Coronary artery (tissue), 2 donors: ENCODE measurements at places on chromosomes 1 and 21.
A peak's percentile ranks its signal among the peaks of the same experiment; 100 is the strongest.

DNA sequence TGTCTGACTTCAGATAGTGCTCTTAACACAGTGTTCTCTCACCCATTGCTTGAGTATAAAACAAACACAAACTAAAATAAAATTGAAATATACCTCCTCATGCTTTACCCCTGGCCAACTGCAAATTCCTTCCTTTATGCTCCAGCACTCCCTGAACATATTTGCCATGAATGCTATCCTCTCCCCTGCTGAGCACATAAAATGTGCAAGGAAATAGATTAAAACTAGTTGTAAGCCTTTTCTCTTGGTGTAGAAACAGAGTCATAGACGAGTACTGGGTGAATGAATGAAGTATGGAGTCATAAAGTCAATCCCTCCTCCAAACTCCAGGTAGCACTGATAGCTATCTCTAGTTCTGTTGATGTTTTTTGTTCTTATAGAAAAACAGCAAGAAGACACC lies 2.6 kb downstream of the GPR161 start:
- DNase-seq, result no peak

DNA sequence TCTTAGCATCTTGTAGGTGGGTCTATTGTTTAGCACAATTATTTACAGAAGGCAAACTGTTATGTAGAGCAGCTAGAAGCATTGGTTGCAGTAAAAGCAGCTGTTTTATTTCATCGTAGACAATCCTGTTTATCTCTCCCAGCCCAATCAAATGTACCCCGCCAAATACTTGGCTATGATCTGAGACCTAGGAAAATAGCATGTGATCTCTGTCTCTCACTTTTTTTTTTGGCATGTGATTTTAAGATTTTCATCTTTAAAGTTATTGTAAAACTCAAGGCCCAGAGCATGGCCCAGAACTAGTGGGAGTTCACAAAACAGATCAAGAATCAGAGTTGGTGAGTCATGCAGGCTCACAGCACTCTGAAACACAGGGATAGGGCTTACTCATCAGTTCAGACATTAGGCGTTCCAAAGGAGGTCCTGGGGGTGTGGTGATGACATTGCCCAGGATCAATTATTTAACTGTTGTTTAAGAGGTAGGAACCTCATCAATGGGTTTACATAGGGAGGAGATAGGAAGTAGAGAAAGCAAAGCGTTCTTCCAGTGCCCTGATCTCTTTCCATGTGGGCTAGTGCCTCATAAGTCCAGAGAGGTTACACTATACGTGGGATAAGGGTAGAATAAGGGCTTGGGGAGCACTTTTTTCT lies 40.2 kb downstream of the TBX19 start:
- no peak for DNase-seq

DNA sequence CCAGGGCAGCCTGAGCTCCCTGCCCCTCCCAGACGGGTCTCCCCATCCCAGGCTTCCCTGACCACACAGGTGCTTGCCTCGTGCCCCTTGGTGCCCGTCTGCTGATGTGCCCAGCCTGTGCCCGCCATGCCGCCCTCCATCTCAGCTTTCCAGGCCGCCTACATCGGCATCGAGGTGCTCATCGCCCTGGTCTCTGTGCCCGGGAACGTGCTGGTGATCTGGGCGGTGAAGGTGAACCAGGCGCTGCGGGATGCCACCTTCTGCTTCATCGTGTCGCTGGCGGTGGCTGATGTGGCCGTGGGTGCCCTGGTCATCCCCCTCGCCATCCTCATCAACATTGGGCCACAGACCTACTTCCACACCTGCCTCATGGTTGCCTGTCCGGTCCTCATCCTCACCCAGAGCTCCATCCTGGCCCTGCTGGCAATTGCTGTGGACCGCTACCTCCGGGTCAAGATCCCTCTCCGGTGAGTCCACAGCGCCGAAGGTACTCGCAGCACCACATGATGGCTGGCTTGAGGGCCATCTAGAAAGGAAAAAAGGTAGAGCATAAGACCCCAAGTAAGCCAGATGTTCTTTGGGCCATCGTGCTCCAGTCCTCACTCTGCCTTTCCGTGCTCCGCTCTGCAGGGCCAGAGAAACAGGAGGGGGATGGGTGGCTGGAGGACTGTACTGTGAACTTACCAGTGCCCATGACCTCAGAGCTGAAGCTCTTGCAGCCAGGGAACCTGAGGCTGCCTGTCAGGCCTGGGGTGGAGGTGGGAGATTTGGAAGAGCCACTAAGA lies 1.4 kb downstream of the ADORA1 start:
- DNase-seq, result peak; percentile 33

- no peak for DNase-seq
Observed at GRCh38 chr1:228478912-228479711, 8.1 kb upstream of the RNF187 start.

- DNase-seq, result no peak
Observed at GRCh38 chr21:34946916-34947534, 102.1 kb downstream of the RUNX1 start.

GRCh38 chr1:100279954-100280682 lies 14.1 kb downstream of the RTCA start:
- no peak for DNase-seq

GRCh38 chr1:21308847-21309652 lies 18.8 kb upstream of the ECE1 start:
- DNase-seq, result no peak

DNA sequence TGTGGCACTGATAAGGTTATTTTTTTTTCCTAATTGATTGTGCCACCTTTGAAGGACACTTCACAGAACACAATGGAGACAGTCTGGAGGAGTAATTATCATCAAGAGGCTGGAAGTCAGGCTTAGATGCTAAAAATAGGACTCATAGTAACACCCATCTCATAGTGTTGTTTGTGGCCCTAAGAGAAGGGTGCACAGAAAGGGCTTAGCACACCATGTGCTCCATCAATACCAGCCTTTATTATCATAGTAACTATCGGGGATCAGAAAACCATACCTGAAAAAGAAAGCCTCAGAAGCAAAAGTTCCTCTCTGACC lies 11.9 kb downstream of the NIPAL3 start:
- no peak for DNase-seq
